ENCODE measurements at places on chromosomes 5 and 9. TPM values are rescaled to one million over a fixed set of nuclear protein-coding genes. Genes with fewer than 3 reads are reported as not detected.

DNA sequence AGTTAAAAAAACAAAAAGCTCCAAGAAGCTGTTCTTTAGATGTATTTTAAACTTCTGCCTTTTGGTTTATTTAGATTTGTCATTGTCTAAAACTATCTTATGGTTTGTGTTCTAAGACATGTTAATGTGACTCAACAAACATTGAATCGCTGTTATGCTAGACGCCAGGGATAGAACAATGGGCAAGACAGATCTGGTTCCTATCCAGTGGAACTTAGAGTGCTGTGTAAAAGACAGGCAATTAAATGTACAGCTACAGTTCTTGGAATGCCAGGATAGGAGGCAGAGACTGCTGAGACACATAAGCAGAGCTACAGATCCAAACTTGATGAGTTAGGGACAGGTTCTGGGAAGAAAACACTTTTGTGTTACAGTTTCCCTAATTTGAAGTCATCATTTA lies 22.4 kb downstream of the LYRM7 start:
- DNase-seq, result no peak

The MYOZ3 gene
- 0.32 TPM for total RNA-seq

- no peak for DNase-seq
These were observed 50.6 kb downstream of the NKD2 start for GRCh38 chr5:1058988-1059883.

The ALDH1B1 gene
- 26.9 TPM for total RNA-seq

DNA sequence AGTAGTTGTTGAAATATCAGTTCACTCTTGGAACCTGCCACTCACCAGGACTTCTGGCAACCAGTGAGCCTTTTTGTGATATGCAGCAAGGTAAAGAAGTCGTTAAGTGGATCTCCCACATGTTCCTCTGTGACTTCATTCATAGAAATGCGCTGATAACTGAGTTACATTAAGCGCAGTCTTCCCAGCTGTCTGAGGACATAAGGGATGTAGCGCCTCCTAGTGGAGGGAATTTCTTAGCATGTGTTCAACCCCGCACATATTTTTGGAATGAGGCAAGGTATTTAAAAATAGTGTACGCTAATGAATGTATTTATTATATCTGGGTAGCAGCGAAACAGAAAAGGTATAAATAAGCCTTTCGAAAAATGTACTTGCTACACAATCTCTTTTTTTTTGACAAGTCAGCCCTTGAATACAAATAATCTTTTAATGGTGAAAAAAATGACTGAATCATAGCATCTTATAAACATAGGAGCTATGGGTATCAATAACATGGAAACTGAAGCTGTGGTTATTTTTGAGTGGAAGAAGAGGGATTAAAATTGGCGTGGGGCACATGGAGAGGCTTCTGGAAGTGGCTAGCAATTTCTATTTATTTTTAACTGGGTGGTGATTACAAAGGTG lies 38.0 kb downstream of the PALM2AKAP2 start:
- peak; percentile 98 for DNase-seq

- DNase-seq, result no peak
These were observed 28.4 kb downstream of the FBXW11 start for GRCh38 chr5:171978016-171978415.

- peak; percentile 95 for DNase-seq
These were observed 185.3 kb downstream of the MAPKAP1 start for GRCh38 chr9:125521462-125522327.

The CDO1 gene
- total RNA-seq, result 0.89 TPM

The C5orf58 gene
- not detected for total RNA-seq

DNA sequence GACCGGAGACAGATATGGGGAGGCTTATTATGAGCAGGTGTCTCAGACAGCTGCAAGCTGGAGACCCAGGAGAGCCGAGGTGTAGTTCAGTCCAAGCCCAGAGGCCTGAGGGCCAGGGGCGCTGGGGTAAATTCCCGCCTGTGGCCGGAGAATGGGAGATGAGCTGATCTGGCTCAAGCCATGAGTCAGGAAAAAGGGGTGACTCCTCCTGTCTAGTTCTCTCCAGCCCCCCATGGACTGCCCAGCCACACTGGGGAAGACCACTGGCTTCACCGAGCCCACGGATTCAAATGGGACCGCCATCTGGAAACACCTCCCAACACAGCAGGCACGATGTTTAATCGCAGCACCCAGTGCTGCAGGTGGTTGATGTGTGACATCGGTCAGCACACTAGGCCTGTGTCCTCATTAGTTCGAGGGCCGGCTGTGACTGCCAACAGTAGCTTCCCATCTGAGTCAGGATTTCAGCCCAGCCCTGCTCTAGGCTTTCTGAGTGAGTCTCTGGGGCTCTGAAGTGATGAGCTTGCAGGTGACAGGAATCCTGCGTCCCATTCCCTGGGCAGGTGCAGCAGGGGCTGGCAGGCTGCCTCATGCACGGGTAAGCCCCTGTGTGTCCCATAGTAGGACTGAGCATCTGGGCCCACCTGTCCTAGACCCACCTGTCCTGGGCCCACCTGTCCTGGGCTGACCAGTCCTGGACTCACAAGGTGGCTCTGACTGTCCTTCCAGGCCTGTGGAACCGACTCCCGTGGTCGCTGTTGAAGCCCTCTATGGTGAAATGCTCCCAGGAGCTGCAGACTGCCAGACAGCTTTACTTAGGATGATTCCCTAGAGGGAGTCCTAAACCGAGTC lies 49.7 kb downstream of the AHRR start:
- peak; percentile 55 for DNase-seq
